ENCODE measurements at places on chromosomes 11 and 22.

DNA sequence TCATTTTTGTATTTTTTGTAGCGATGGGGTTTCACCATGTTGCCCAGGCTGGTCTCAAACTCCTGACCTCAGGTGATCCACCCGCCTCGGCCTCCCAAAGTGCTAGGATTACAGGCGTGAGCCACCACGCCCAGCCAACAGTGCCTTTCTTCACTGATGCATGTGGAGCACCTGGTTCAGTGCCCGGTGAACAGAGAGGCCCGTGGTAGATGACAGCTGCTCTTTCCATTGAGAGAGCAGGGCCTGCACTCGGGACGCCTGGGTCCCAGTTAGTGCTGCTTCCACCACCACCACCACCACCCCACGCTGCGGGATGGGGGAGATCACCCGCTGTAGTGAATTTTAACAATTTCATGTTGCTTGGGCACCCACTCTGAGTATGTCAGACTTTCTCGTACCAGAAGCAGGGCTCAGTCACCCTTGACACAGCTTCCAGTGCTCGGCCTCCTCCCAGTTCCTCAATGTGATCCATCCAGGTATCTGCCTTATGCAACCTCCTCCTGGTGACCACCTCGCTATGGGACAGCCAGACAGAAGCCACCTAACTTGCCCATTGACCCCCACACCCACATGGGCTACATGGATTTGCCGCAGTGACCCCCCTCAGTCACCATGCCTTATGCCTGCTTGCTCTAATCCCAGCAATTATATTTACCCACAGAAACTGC is 36.6 kb downstream of the ARRB1 start:
- DNase-seq, result no peak

GRCh38 chr22:21719024-21719423 is 16.6 kb downstream of the YPEL1 start:
- no peak for DNase-seq

GRCh38 chr11:14212986-14213385 is 146.0 kb downstream of the RRAS2 start:
- no peak for DNase-seq

GRCh38 chr11:128878455-128878854 is 11.4 kb upstream of the KCNJ1 start:
- DNase-seq, result no peak

- DNase-seq, result no peak
These were observed 8.4 kb downstream of the FAM118A start for GRCh38 chr22:45318168-45318557.

- no peak for DNase-seq
These were observed 106.4 kb downstream of the SYN3 start for GRCh38 chr22:32951807-32952153.

DNA sequence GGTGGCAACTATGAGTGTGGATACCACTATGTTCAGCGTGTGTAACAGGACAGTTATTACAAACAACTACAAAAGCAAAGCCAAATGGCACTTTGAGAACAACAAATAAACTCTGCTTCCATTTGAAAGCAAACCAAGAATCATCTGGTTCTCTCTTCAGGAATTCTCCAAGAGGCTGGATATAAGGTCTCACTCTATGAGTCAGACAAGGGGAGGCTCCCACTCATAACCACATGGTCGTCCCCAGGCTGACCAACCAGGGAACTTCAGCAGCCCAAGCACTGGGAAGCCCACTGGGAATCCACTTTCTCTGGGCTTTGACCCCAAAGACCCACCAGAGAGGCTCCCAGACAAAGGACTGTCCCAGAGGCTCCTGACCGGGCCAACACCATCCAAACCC is 35.3 kb downstream of the DGCR2 start:
- no peak for DNase-seq

- no peak for DNase-seq
These were observed 1.2 kb downstream of the NDUFC2 start for GRCh38 chr11:78078218-78079167.

DNA sequence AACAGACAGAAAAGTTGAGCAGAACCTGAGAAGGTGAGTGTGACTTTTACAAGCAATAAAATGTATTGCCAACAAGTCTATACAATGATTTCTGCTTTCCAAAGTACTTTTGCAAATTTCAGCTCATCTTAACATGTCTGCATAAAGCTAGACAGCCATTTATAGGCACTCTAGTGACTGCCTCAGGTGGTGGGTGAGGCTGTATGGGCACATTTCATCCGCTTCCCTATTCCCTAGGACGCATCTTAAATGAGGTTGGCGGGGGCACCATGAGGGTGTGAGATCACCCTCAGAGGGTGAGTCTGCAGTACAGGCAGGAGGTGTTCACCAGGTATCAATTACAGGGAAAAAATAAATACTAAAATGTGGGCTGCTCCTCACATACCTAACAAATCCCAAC is 110.1 kb downstream of the ETS1 start:
- no peak for DNase-seq

- DNase-seq, result no peak
These were observed 71.8 kb upstream of the ADORA2A start for GRCh38 chr22:24355574-24355973.

DNA sequence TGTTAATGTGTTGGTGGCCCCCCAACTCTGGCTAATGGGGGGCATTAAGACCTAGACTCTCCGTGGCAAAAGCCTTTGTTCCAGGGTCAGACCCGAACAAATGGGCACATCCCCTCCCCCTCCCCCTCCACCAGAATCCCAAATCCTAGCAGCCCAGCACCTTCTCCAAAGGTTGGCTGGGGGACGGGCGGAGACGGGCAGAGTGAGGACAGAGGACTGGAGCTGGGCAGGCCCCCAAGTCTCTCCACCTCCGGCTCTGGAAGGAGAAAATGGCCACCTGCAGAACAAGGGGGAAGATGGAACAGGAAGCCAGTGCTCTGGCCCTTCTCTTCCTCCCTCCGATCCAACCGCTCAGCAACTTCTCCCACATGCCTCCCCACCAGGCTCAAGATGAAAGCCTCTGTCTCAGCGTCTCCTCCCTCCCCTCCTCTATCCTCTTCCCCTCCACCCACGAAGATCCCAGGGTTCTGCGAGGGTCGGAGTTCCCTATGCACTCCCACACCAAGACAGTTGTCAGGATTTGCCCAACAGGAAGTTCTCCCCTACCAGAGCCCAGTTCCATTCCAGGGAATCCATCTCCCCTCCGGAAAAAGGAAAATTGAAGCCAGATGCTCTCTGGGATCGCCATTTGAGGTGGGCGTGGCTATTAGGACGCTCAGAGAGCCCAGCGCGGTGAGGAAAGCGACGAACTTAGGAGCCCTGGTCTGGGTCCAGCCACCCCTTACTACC is 20.1 kb downstream of the ADA2 start:
- DNase-seq, result no peak

GRCh38 chr11:94283678-94284077 is 20.7 kb upstream of the IZUMO1R start:
- DNase-seq, result no peak

DNA sequence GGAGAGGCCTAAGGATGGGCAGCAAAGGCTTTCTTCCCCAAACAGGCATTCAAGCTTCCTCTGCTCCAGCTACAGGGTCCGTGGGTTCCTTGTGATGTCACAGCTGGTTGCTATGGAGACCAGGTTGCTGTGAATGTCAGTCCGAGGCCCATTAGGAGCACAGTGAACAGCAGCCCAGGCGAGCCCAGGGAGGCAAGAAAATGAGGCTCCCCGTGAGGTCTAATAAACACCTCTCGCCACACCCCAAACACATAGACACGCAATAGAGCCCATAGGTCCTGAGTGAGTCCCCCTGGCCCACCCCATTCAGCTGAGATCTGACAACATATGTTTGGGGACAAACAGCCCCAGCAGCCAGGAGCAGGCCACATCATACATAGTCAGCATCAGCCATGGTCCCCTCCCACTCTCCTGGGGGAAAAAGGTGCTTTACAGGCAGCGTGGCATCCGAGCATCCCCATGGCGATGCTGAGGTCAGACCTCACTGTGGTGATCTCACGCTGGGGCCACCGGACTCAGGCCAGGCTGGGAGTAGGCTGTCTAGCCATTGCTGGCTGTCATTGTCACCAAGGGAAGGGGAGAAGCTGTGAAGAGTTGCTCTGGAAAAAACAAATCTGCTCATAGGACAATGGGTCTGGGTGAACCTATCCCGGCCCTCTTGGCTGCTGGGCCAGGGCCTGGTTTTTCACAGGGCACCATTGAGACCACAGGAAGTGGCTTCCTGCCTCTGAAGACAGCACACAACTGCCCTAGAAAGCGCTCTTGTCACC is 23.1 kb upstream of the TP53I11 start:
- DNase-seq, result no peak

DNA sequence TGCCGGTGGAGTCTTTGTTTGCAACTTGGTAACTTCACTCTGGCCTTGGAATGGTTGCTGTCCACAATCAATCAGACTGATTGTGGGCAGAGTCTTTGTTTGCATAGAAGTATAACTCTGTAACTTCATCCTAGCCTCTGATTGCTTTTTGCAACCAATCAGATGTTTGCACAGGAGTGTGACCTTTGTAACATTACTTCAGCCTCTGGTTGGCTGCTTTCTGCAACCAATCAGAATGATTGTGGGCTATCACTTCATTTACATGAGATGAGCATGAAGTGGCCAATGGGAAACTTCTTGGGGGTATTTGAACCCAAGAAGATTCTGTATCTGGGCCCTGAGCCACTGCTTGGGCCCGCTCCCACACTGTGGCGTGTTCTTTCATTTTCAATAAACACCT is 79.6 kb upstream of the CLDN5 start:
- no peak for DNase-seq

DNA sequence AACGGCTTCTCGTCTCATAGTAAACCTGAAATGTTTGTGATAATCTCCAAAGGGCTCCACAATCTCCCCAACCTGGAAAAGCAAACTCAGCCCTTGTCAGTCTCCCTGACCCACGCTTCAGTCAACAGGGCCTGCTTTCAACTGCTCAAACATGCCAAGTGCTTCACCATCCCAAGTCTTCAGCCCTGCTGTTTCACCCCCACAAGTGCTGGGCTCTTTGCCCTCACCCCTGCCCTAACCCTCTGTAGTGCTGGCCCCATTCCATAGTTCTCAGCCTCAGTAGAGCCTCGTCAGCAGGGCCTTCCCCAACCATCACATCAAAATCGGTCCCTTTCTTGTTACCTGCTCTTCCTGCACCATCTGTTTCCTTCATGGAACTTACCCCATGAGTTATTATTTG is 43.4 kb upstream of the NFRKB start:
- DNase-seq, result no peak

All from NCI-H1048 (cell line).